ENCODE measurements at places on chromosomes 6 and 20.

DNA sequence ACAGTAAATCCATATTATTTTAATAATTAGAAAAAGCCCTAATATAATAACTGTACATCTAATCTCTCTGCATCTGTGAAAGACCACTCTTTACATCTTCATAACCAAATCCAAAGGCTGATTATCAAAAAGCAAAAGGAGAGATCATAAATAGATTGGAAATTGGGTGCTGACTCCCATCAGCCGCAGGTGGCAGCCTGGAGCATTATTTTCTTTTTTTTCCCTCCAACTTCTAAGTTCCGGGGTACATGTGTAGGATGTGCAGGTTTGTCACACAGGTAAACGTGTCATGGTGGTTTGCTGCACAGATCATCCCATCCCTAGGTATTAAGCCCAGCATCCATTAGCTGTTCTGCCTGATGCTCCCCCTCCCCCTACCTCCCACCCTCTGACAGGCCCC, 30.5 kb downstream of the LRP11 start:
- DNase-seq = no peak

- DNase-seq = no peak
These were observed 38.7 kb downstream of the DACT2 start for GRCh38 chr6:168280899-168281245.

GRCh38 chr6:34370361-34370760, 22.1 kb downstream of the NUDT3 start:
- no peak for DNase-seq

DNA sequence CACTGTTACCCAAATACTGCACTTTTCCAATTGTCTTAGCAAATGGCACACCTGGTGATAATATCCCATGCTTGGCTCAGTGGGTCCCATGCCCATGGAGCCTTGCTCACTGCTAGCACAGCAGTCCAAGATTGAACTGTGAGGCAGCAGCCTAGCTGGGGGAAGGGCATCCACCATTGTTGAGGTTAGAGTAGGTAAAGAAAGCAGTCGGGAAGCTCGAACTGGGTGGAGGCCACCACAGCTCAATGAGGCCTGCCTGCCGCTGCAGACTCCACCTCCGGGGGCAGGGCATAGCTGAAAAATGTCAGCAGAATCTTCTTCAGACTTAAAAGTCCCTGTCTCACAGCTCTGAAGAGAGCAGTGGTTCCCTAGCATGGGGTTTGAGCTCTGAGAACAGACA, 9.2 kb upstream of the CST2 start:
- DNase-seq = no peak

DNA sequence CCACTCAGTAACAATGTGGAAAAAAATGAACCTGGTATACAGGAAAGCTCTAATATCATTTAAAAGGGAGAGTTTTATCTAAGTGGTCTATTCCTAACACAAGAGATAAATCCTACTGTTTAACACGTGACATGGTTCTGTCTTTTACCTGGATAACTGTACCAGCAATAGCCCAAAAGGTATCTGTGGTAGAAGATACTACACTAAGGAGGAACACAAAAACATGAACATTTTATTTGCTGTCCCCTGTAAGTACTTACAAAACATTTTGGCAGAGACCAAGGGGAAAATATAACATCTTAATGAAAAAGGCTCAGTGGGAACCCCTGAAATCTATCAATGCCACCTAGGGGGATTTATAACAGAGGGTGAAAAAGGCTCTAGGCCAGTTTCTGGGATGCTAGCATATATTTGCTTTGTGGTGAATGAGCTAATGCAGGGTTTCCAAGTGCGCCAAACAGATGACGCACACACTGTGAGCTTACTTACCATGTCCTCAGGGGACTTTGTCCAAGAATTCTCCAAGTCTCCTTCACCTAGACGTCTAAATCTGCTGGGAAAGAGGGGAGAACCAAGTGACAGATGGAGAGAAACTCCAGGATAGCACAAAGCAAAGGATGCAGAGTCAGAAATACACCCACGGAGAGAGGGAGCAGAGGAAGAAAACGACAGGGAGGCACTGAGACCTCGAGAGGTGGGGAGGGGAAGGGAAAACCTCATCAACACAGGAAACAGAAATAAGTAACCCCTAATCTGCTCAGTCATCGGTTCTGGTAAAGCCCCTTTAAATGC, 147.9 kb upstream of the PRND start:
- no peak for DNase-seq
